IgD-negative memory B cell (primary cell): ENCODE measurements at places on chromosomes 6 and 20. TPM values are rescaled to one million over a fixed set of nuclear protein-coding genes. Genes with fewer than 3 reads are reported as not detected.

HCK gene
- 52.0 TPM for polyA plus RNA-seq

TP53TG5 gene
- not detected for polyA plus RNA-seq

TTBK1 gene
- 0.04 TPM for polyA plus RNA-seq

FAM162B gene
- polyA plus RNA-seq = not detected

PRPH2 gene
- polyA plus RNA-seq = not detected

SLC24A3 gene
- not detected for polyA plus RNA-seq

CST4 gene
- polyA plus RNA-seq = not detected

FGD2 gene
- 99.8 TPM for polyA plus RNA-seq

LCA5 gene
- 0.30 TPM for polyA plus RNA-seq
